Stimulated activated CD8-positive, alpha-beta memory T cell treated with anti-CD3 and anti-CD28 coated beads, Interleukin-15, amount 100 ng/mL, for 4 hours (primary cell): ENCODE measurements at places on chromosomes 6 and 20.

DNA sequence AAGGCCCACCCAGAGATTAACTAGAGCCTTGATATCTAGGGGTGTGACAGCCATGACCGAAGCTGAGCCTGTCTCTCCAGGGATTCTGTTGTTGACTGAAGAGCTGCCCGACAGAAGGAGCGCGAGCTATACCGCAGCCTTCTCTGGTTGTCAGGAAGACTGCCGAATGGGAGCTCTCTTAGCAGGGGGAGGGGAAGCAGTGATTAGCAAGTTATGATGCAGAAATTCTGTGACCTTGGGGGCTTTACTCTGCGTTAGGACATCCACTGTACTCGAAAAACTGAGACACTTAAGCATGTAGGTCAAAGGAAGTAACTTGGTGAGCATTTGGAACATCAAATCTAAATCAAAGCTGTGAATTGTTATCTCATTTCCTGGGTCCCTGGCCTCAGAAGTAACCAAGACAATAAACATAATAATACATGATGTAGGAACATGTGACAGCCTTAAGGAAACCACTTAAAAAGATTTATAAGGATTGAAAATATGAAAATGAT, 84.7 kb downstream of the MAP3K4 start:
- DNase-seq = no peak

GRCh38 chr20:3092611-3093379, 8.3 kb upstream of the AVP start:
- DNase-seq = no peak

- DNase-seq = no peak
These were observed 46.1 kb downstream of the TBX18 start for GRCh38 chr6:84718038-84718955.

GRCh38 chr6:130393306-130393705, 27.5 kb downstream of the TMEM200A start:
- DNase-seq = no peak

- no peak for DNase-seq
These were observed 12.7 kb upstream of the SPAG4 start for GRCh38 chr20:35602851-35603495.
